GM12864 (cell line): ENCODE measurements at places on chromosomes 12 and 14.

DNA sequence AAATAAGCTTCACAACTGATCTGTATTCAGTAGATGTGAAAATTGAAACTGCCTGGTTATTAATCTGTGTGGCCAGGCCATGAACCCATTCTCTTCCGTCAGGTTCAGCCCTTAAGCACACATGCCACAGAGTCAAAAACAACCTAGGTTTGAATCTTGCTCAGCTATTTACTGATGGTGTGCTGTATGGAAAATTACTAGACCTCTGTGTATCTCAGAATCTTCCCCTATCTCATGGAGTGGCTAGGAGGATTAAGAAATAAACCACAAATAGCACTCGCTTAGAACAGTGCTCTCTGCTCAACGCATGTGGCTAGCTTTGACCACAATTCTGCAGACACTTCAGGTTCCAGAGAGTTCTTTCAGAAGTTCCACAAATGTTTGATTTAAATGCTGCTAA lies 240.7 kb upstream of the PLEKHG7 start:
- DNase-seq: peak; percentile 69

DNA sequence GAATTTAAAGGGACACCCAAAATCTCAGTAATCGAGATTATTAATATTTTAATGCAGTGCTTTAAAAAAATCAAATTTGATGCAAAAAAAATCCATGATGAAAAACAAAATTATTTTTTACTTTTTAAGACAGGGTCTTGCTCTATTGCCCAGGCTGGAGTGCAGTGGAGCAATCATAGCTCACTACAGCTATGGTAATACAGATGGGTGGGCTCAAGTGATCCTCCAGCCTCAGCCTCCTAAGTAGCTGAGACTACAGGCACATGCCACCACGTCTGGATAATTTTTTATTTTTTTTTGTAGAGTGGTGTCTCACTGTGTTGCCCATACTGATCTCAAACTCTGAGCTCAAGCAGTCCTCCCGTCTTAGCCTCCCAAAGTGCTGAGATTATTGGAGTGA lies 62.9 kb downstream of the TRAF3 start:
- no peak for DNase-seq

DNA sequence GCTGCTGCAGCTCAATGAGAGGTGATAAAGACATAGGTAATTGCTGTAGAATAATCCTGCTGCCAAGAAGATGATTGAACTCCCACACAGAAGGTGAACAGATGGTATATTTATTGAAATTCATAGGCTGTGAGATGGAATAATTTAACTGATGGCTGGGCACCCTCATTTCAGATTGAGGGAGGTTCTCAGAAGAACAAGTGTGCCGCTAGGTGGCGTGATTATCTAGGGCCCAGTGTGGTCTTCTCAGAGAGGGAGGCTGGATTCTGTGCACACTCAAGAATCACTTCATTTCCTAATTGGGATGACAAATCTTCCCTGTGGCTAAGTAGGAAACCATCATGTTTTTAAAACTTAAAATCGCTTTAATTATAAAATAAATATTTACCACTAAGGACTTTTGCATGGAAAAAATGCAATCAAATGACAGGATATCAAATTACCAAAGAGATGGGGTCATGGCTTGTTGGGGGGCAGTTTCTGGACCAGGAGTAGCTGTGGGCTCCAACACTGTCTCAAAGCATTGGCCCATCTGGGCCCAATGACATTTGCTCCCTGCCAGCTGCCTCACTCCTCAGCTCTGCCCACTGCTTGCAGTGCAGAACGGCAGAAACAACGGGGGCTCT lies 132.3 kb downstream of the SNAPC1 start:
- peak; percentile 39 for DNase-seq

DNA sequence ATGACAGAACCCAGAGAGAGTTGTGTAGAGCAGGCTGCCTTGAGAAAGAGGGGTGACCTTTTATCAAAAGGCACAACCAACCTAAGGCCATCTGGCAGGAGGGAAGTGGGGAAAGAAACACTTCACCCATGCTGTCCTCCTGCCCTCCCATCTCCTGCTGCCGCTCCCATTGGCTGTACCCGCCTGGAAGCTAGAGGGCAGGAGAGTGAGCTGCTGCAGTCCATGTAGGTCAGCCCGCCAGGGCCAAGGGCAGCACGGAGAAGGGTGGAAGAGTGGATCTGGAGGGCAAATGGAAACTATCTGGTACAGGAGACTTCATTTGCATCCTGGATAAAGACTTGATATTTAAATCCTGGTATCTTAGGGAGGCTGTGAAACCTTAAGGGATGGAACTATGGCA lies 11.5 kb upstream of the CABP1 start:
- DNase-seq: no peak

DNA sequence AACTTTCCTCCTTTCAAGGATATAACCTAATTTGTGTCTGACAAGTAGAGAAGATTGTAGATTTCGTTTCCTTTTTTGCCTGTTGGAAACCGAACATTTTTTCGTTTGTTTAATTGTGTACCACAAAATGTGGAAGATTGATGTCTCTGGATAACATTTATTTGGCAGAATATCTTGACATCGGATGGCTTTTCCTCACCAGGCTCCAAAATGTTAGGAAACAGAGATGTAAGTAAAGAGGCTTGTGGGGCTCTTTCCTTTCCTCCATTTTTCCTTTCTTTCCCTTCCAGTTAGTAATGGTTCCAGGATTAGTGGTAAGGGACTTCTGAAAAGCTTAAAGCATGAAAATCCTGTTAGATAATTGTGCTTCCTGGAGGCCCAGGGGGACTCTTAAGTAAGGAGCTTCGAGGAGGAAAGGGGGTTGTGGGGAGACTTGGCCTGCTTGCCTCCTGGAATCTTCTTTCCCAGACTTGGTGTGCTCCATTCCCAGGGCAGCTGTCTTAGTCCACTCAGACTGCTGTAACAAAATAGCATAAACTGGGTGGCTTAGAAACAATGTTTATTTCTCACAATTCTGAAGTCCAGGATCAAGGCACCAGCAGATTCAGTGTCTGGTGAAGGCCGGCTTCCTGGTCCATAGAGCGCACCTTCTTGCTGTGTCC lies 243.1 kb upstream of the PWP1 start:
- no peak for DNase-seq

- DNase-seq: no peak
Observed at GRCh38 chr14:102878174-102878969, 44.1 kb upstream of the AMN start.

DNA sequence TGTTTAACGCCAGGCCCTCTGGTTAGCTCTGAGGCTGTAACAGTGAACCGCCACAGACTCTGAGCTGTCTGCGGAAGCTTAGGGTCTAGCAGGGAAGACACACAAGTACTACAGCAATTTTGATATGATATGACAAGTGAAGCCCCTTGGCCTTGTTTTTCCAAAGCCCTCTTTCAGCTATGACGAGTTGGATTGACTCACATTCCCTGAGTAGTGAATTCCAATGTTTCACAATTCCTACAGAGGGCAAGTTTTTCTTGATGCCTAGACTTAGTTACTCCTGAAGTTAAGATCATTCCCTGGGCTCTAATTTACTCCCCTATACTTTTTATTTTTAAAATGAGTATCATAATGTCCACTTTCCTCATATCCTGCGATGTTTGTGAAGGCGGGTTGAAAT lies 53.3 kb upstream of the CISTR start:
- no peak for DNase-seq

- no peak for DNase-seq
Observed at GRCh38 chr12:90979951-90980350, 24.8 kb downstream of the EPYC start.
